ENCODE measurements at places on chromosomes 3 and 15.

DNA sequence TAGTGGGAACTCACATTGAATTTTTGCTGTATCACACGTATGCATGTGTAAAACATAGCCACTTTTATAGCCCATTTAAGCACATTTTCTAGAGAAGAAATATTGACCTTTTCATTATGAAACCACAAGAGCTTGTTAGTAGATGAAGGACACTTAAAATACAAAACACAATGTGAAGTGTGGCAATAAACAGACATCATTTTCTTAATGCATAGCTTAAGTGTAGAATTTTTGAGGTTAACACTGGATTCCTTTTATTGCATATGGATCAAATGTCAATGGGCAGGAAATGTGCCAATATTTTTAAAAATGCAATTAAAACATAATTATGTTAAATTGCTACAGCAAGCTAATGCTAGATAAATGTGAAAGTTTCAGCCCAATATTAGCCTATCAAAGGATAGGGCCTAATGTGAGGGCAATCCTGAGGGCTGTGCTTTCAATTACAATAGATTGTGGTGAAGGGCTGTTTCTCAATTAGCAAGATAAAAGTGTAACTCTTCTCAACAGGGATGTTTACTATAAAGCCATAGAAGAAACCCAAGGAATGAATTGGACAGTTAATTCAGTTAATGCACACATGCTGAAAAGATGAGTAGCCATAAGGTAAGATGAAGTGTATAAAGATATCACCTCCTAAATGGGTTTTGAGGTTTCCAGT, 489.0 kb upstream of the CDIN1 start:
- no peak for DNase-seq

- DNase-seq, result no peak
Measured at GRCh38 chr3:27658741-27659140, 63.4 kb downstream of the EOMES start.

GRCh38 chr15:67349634-67350033, 95.0 kb downstream of the IQCH start:
- no peak for DNase-seq

DNA sequence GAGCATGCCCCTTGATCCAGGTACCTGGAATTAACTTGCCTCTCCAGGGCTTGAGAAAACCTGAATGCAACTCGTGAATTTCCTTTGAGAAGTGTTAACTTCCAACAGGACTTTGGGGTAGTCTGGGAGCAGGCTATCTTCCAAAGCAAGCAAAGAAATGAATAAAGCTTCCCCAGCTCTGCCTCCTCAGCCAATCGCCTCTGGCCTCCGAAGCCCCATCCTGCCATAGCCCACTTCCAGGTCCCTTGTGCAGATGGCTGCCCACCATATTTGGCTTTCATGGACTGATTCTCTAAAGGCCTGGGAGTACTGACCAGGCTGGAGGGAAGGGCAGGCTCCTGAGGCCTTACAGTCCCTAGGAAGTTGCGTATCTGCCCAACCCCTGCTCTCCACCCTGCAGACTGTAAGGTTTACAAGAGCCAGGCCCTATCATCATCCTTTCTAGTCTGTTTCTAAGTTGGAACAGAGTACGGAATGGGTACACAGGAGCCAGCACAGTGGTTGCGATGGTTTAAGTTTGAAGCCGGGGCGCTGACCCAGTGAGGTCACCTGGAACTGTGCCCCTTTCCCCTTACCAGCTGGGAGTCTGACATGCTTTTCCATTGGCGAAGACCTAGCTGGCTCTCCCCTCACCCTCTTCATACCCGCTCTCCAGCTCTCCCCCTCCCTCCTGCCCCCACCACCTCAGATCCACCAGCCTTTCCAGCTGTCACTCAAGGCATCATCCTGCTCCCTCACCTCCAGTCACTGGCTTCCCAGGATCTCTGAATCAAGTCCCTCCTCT, 1.1 kb upstream of the PML start:
- no peak for DNase-seq

GRCh38 chr3:53324105-53324504, 23.2 kb downstream of the DCP1A start:
- DNase-seq, result no peak
